PC-9 (cell line): ENCODE measurements at places on chromosomes 3 and 15. TPM values are rescaled to one million over a fixed set of nuclear protein-coding genes. Genes with fewer than 3 reads are reported as not detected.

- DNase-seq, result no peak
- no peak overlapping the region for H3K4me3 ChIP-seq
- H3K27ac ChIP-seq, result no peak overlapping the region
- no peaks in the 10 kb centered on the region for H3K36me3 ChIP-seq
Observed at GRCh38 chr3:147613725-147614124, 204.6 kb downstream of the ZIC1 start.

GRCh38 chr3:104279617-104280016, 1087.1 kb upstream of the ALCAM start:
- no peak overlapping the region for H3K27ac ChIP-seq
- no peaks in the 10 kb centered on the region for H3K36me3 ChIP-seq
- peak overlapping the region; percentile 27; the same call in 1 of the 2 replicates for H3K4me3 ChIP-seq

GABRB3 gene
- 4.9 and 6.3 TPM in 2 replicates for total RNA-seq

GDPGP1 gene
- total RNA-seq, result 7.5 and 7.6 TPM in 2 replicates

ALDH1A3 gene
- total RNA-seq, result 462 and 469 TPM in 2 replicates

GRCh38 chr15:97517737-97518136, 442.8 kb upstream of the ARRDC4 start:
- no peak for DNase-seq
- H3K4me1 ChIP-seq, result no peaks in the 10 kb centered on the region
- no peaks in the 10 kb centered on the region for H3K36me3 ChIP-seq
- no peak overlapping the region for H3K27ac ChIP-seq
- H3K4me3 ChIP-seq, result no peak overlapping the region

- no peaks in the 10 kb centered on the region for H3K27me3 ChIP-seq
- peaks cover 45% of the 10 kb centered on the region for H3K4me1 ChIP-seq
- peaks cover 39% of the 10 kb centered on the region for H3K36me3 ChIP-seq
Observed at GRCh38 chr15:58605931-58606530, 143.5 kb downstream of the ADAM10 start.

DNA sequence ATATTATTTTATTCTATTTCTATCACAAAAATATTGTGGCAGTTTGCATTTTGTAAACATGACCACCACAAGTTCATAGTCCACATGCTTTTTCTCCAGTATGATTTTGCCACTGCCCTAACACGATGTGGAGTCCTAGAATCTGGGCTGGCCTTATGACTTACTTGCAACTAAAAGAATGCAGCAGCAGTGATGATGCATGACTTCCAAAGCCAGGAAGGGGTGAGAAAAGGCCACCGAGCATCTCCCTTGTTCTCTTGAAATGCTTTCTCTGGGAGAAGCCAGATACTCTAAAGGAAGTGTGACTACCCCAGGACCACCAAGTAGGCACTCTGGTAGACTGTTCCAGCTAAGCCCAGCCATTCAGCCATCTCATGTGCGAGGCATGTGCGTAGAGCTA, 191.6 kb upstream of the MRPL3 start:
- no peak overlapping the region for H3K27ac ChIP-seq
- no peak for DNase-seq
- no peak overlapping the region for H3K4me3 ChIP-seq

FGD5 gene
- not detected in 2 replicates for total RNA-seq

DNA sequence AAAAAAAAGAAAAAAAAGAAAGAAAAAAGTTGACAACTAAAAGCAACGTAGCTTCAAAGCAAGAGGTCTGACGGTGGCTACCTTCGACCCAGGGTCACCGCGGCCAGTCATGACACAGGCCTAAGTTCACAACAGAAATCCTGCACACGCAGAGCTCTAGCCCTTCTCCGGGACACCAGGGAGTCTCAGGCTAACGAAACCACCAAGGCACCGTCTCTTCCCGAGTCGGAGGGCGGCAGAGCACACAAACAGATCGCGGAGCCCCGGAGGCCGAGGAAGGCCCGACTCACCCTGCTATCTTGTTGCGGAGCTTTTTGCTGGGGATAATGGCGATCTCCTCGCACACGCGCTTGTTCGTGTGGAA, 584 bp downstream of the RPS17 start:
- H3K27me3 ChIP-seq, result no peaks in the 10 kb centered on the region
- peak overlapping the region; percentile 88 for H3K27ac ChIP-seq
- H3K36me3 ChIP-seq, result peaks cover 41% of the 10 kb centered on the region
- no peak for DNase-seq
- peaks cover 15% of the 10 kb centered on the region; the same call in 1 of the 2 replicates for H3K4me1 ChIP-seq

- DNase-seq, result no peak
- no peaks in the 10 kb centered on the region for H3K4me1 ChIP-seq
- no peak overlapping the region for H3K27ac ChIP-seq
- no peaks in the 10 kb centered on the region for H3K27me3 ChIP-seq
- no peaks in the 10 kb centered on the region for H3K36me3 ChIP-seq
Observed at GRCh38 chr3:64816355-64816754, 128.6 kb upstream of the ADAMTS9 start.

DNA sequence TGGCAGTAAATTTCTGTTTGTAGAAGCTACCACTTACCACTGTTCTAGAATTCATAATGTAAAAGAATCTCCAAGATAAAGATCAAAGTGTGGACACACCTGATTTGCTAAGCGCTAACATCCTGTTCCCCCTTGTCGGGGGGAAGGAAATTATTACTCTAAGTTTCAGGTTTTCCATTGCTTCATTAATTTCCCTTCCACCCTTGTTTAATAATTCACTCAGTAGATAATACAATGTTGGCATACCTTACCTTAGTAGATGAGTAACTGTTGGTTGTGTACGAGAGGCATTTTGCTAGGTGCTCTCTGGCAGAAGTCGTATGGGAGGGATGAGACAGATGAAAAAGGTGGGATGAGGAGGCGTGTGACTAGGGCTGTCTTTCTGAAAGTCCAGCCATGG, 641.2 kb upstream of the ARRDC4 start:
- H3K27ac ChIP-seq, result no peak overlapping the region
- no peaks in the 10 kb centered on the region for H3K4me1 ChIP-seq
- H3K27me3 ChIP-seq, result no peaks in the 10 kb centered on the region
- no peak overlapping the region for H3K4me3 ChIP-seq
- H3K36me3 ChIP-seq, result no peaks in the 10 kb centered on the region

- no peaks in the 10 kb centered on the region for H3K27me3 ChIP-seq
- H3K36me3 ChIP-seq, result no peaks in the 10 kb centered on the region
- H3K27ac ChIP-seq, result no peak overlapping the region
- DNase-seq, result no peak
- no peaks in the 10 kb centered on the region for H3K4me1 ChIP-seq
Observed at GRCh38 chr3:11661827-11662226, 18.1 kb upstream of the VGLL4 start.

DNA sequence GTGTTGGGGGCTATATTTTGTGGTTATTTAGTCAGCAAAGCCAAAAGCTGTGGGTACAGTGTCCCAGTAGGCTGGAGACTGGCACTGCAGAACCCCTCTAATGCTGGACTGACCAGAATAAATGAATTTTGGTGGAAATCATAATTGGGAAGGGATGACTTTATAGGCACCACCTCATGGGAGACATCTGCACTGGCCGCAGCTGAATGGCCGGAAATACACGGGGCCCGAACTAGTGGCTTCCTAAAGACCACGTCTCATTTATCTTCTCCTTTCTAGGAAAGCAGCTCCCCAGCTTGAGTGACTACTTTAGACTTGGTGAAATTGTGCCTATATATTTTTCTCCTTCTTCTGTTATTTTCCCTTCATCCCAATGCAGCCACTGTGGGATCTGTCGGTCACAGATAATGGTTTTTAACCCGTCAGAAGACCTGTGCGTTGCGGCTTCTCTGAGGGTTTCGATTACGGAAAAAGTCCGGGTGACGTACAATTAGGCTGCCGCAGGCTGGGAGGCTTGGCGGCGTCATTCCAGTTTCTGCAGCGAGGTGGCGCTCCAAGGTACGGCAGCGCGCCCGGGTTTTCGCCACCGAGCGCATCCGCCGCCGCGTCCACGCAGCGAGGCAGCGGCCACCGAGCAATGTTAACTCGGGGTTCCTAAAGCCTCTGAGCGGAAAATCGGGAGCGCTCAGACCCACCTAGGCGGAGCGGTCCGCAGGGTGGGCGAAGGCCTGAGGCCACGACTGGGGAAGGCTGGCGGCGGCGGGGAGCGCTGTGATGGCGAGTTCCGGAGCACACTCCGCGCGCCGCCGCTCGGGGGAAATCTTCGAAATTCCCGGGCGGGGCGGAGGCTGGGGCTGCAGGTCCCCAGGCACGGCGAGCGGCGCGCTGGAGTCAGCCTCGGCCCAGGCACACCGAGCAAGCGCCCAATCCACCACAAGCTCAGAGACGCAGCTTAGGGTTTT, 26.3 kb downstream of the NR2F2 start:
- H3K36me3 ChIP-seq, result no peaks in the 10 kb centered on the region
- no peaks in the 10 kb centered on the region for H3K27me3 ChIP-seq
- H3K4me3 ChIP-seq, result peak overlapping the region; percentile 82

DNA sequence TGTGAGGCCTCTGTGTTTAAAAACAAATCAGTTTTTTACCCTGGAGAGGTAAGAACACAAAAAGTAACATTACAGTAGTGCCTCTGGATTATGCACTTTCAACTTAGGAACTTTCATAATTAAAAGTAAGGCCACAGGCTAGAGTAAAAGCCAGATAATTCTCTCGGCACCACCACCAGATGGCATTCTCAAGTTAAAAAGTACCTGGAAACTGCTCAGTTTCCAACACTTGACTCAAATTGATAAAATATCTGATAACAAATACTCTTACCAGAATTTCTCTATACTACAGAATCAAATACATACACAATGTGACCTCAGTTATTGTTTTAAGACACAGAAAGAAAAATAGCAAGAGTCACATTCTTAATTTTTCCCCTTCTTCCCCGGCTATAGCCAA, 19.9 kb downstream of the SPICE1 start:
- H3K27ac ChIP-seq, result no peak overlapping the region; the same call in 1 of the 2 replicates
- peak; percentile 12 for DNase-seq
- H3K4me1 ChIP-seq, result peaks cover 7% of the 10 kb centered on the region
- 0 out of 2 replicates have a peak, but pooled peaks cover 22% of the 10 kb centered on the region for H3K36me3 ChIP-seq

GRCh38 chr3:147008886-147009285, 397.5 kb downstream of the ZIC4 start:
- no peak for DNase-seq
- no peaks in the 10 kb centered on the region for H3K4me1 ChIP-seq
- no peak overlapping the region for H3K27ac ChIP-seq
- no peaks in the 10 kb centered on the region for H3K27me3 ChIP-seq
- H3K4me3 ChIP-seq, result no peak overlapping the region

GRCh38 chr15:77342807-77343206, 77.1 kb downstream of the PEAK1 start:
- no peaks in the 10 kb centered on the region for H3K4me1 ChIP-seq
- DNase-seq, result no peak
- no peak overlapping the region for H3K27ac ChIP-seq
- H3K36me3 ChIP-seq, result no peaks in the 10 kb centered on the region

DNA sequence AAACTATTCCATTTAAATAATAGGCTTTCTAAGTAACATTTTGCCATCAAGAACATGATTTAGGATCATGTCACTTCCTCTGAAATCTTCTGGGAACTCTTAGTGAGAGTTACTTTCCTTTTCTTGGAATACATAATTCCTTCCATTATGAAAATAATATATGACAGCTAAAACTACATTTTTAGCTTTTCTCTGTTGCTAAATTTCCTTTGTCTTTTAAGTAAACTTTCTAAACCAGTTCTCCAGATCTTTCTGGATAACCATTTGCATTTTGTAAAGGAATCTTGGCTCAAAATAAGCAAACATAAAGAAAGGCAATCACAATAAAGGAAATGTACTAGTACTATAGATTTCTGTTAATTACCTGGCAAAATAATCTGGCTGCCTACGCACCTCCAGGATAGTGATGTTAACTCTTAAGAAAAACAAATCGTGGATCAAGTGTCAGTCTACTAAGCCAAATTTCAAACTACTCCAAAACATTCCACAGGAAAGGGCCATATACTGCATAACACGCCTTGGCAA, 165.7 kb downstream of the ZNF385D start:
- H3K4me3 ChIP-seq, result no peak overlapping the region
- no peaks in the 10 kb centered on the region for H3K4me1 ChIP-seq
- H3K36me3 ChIP-seq, result no peaks in the 10 kb centered on the region

GRCh38 chr15:67196672-67197363, 57.6 kb downstream of the AAGAB start:
- no peak overlapping the region for H3K4me3 ChIP-seq
- H3K36me3 ChIP-seq, result peaks cover 7% of the 10 kb centered on the region; the same call in 1 of the 2 replicates
- peak overlapping the region; percentile 10; the same call in 1 of the 2 replicates for H3K27ac ChIP-seq
- peaks cover 7% of the 10 kb centered on the region; the same call in 1 of the 2 replicates for H3K4me1 ChIP-seq
- no peak for DNase-seq

- no peak overlapping the region for H3K27ac ChIP-seq
- H3K27me3 ChIP-seq, result no peaks in the 10 kb centered on the region
- H3K36me3 ChIP-seq, result no peaks in the 10 kb centered on the region; the same call in 1 of the 2 replicates
- DNase-seq, result no peak
- no peaks in the 10 kb centered on the region for H3K4me1 ChIP-seq
Observed at GRCh38 chr15:64286473-64286872, 69.5 kb downstream of the CSNK1G1 start.

GRCh38 chr3:66655671-66656070, 154.8 kb upstream of the LRIG1 start:
- no peak overlapping the region for H3K4me3 ChIP-seq
- H3K36me3 ChIP-seq, result no peaks in the 10 kb centered on the region
- H3K27ac ChIP-seq, result no peak overlapping the region
- no peaks in the 10 kb centered on the region for H3K27me3 ChIP-seq
- no peaks in the 10 kb centered on the region for H3K4me1 ChIP-seq

- no peaks in the 10 kb centered on the region for H3K27me3 ChIP-seq
- H3K27ac ChIP-seq, result peak overlapping the region; percentile 82
- peaks cover 72% of the 10 kb centered on the region for H3K4me1 ChIP-seq
Observed at GRCh38 chr3:129228891-129229585, 20.4 kb upstream of the COPG1 start.

- H3K27me3 ChIP-seq, result peaks cover 54% of the 10 kb centered on the region
- DNase-seq, result no peak
- no peak overlapping the region for H3K4me3 ChIP-seq
- no peaks in the 10 kb centered on the region for H3K36me3 ChIP-seq
Observed at GRCh38 chr3:127157171-127157828, 35.6 kb upstream of the PRR23E start.

ARHGEF26 gene
- 7.9 and 10.0 TPM in 2 replicates for total RNA-seq

GRCh38 chr3:38689346-38689745, 39.9 kb upstream of the SCN5A start:
- peaks cover 34% of the 10 kb centered on the region for H3K27me3 ChIP-seq
- no peaks in the 10 kb centered on the region for H3K4me1 ChIP-seq
- H3K4me3 ChIP-seq, result no peak overlapping the region
